Gastrocnemius medialis (tissue), 4 donors: ENCODE measurements at places on chromosomes 5 and 9.

- no peak for DNase-seq
Measured at GRCh38 chr9:109739760-109740159, 40.2 kb upstream of the PALM2AKAP2 start.

DNA sequence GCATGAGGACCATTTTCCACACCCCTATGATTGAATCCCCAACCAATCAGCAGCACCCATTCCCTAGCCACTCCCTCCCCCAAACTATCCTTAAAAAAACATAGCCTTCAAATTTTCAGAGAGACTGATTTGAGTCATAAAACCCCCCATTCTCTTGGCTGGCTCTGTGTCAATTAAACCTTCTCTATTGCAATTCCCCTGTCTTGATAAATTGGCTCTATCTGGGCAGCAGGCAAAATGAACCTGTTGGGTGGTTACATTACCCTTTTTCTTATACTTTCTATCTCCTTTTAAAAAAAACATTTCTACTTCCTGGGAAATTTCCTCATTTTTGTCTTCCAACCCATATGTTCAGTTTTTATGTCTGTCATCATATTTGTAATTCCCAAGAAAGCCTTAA is 220.2 kb downstream of the PDZD2 start:
- no peak for DNase-seq

DNA sequence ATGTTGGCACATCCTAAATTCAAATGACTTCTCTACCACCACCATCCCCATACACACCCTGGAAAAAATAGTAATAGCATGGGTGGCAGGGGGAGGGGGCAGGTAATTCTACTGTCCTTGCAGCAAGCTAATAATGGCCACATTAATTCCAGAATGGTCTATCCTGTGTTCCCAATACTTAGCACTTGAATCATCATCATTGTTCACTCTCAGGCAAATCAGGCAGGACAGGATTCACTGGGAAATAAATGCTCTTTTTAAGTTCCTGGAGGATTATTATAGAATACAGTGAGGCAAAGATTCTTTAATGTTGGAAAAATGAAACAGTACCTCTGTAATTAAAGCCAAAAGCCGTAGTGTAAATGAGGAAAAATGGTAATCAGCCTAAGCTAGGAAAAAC is 254.5 kb downstream of the ARRDC3 start:
- no peak for DNase-seq

GRCh38 chr5:176389135-176390123 is 878 bp downstream of the HIGD2A start:
- no peak for DNase-seq
